Left lung (tissue), 14 donors: ENCODE measurements at places on chromosomes 4 and X. TPM values are rescaled to one million over a fixed set of nuclear protein-coding genes. Genes with fewer than 3 reads are reported as not detected.

DNA sequence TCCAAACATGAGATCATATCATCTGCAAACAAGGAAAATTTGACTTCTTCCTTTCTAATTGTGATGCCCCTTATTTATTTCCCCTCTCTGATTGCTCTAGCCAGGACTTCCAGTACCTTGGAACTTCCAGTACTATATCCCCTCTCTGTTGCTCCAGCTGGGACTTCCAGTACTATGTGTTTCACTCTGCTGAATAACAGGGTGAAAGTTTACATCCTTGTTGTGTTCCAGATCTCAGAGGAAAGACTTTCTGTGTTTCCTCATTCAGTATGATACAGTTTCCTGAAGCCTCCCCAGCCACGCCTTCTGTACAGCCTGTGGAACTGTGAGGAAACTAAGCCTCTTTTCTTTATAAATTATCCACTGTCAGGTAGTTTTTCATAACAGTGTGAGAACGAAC lies 381.3 kb upstream of the FAM47C start:
- H3K4me1 ChIP-seq, result no peaks in the 10 kb centered on the region
- H3K36me3 ChIP-seq, result no peaks in the 10 kb centered on the region
- DNase-seq, result no peak
- H3K27ac ChIP-seq, result no peak overlapping the region
- no peaks in the 10 kb centered on the region for H3K27me3 ChIP-seq

- H3K27ac ChIP-seq, result no peak overlapping the region
- no peak overlapping the region for H3K4me3 ChIP-seq
- H3K36me3 ChIP-seq, result no peaks in the 10 kb centered on the region
- no peaks in the 10 kb centered on the region for H3K27me3 ChIP-seq
Observed at GRCh38 chr4:114082348-114082747, 102.9 kb upstream of the ARSJ start.

LAMTOR3 gene
- 41.9 TPM for total RNA-seq

GRCh38 chrX:22033818-22034217 lies 1.7 kb downstream of the PHEX start:
- no peaks in the 10 kb centered on the region for H3K27me3 ChIP-seq
- no peaks in the 10 kb centered on the region for H3K36me3 ChIP-seq
- no peak overlapping the region for H3K27ac ChIP-seq
- H3K4me3 ChIP-seq, result no peak overlapping the region
- no peak for DNase-seq
- H3K4me1 ChIP-seq, result no peaks in the 10 kb centered on the region

GRCh38 chr4:94436512-94436911 lies 15.2 kb upstream of the PDLIM5 start:
- H3K27ac ChIP-seq, result no peak overlapping the region
- no peaks in the 10 kb centered on the region for H3K27me3 ChIP-seq
- DNase-seq, result no peak
- no peak overlapping the region for H3K4me3 ChIP-seq

EDNRA gene
- 41.8 TPM for total RNA-seq

DNA sequence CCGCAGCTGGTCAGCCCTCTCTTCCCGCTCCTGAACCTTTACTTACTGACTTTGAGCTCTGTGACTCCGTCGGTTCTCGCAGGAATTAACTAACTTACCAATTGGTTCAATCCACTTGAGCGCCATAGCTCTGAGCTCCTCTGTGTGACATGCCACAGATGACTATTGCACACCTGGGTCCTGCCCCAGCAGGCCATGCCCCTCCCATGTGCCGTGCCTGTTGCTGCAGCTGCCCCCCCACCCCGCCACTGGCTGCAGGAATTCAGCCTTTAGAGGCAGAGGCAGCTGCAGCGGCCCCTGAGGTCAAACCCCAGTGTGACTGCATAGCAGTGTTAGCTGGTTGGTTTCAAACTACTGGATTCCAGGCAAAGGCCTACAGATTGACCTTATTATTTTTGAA lies 70.6 kb downstream of the MTMR1 start:
- H3K4me3 ChIP-seq, result no peak overlapping the region
- H3K4me1 ChIP-seq, result no peaks in the 10 kb centered on the region
- no peak overlapping the region for H3K27ac ChIP-seq
- DNase-seq, result no peak

- no peaks in the 10 kb centered on the region for H3K27me3 ChIP-seq
- H3K4me3 ChIP-seq, result no peak overlapping the region
- H3K27ac ChIP-seq, result no peak overlapping the region
- H3K36me3 ChIP-seq, result peaks cover 5% of the 10 kb centered on the region
- DNase-seq, result no peak
- H3K4me1 ChIP-seq, result no peaks in the 10 kb centered on the region
Observed at GRCh38 chr4:174263445-174263736, 20.1 kb downstream of the FBXO8 start.

LNX1 gene
- total RNA-seq, result 2.5 TPM

IKBKG gene
- total RNA-seq, result 28.1 TPM

PARM1 gene
- 60.2 TPM for total RNA-seq

DNA sequence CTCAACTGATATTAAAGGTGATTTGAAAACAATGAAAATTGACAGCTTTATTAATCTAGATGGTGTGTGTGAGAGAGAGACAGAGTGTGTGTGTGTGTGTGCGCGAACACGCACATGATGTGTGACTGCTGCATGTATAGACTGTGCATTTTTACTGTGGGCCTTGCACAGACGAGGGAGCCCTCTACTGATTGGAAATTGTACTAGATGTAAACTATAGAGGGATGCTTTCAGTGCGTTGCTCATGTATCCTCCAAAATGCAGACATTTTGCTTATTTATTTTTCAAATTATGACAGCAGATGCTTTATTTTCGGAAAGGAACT lies 168.4 kb upstream of the GK2 start:
- no peak overlapping the region for H3K27ac ChIP-seq
- no peaks in the 10 kb centered on the region for H3K27me3 ChIP-seq
- no peaks in the 10 kb centered on the region for H3K4me1 ChIP-seq
- no peak overlapping the region for H3K4me3 ChIP-seq

- no peak overlapping the region for H3K27ac ChIP-seq
- no peak for DNase-seq
- no peaks in the 10 kb centered on the region for H3K27me3 ChIP-seq
- no peak overlapping the region for H3K4me3 ChIP-seq
- H3K36me3 ChIP-seq, result no peaks in the 10 kb centered on the region
Observed at GRCh38 chrX:118370921-118371624, 25.2 kb downstream of the WDR44 start.

DNA sequence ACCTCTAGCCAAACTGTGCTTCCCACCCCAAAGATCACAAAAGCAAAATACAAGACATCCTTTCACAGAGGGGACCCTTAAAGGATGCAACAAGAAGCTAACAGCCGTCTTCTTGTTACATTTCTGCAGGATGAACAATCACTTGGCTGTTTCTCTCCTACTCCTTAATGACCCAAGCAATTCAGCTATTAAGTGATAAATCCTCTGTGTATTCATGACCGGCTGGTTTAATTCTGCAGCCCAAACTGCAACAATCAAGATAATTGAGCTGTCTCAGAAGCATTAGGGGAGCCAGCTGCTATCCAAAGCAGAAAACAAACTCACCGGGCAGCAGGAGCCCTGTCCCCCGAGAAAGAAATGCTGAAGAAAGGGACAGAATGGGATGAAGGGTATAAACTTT lies 85.9 kb upstream of the ACSL4 start:
- H3K4me3 ChIP-seq, result no peak overlapping the region
- no peaks in the 10 kb centered on the region for H3K36me3 ChIP-seq
- H3K27me3 ChIP-seq, result no peaks in the 10 kb centered on the region
- no peaks in the 10 kb centered on the region for H3K4me1 ChIP-seq
- H3K27ac ChIP-seq, result no peak overlapping the region
- no peak for DNase-seq

DNA sequence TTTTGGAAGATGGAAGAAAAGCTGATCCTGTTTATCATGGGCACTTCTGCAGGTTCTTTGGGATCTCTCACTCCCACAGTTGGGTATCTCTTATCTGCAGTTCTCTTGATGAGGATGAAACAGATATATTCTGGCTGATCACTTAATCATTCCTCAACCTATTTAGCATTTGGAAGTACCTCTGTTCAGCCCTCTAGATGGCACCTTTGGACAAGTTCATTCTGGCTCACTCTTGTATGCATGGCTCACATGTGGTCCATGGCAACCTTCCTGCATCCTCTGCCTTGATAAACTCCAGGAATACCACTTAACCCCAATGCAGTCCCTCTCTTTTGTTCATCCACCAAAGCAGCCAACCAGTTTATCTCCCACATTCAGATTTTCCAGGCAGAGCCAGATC lies 74.2 kb downstream of the SMARCA5 start:
- H3K4me1 ChIP-seq, result no peaks in the 10 kb centered on the region
- H3K36me3 ChIP-seq, result no peaks in the 10 kb centered on the region
- no peak overlapping the region for H3K4me3 ChIP-seq
- H3K27me3 ChIP-seq, result no peaks in the 10 kb centered on the region
- no peak for DNase-seq
- no peak overlapping the region for H3K27ac ChIP-seq

DNA sequence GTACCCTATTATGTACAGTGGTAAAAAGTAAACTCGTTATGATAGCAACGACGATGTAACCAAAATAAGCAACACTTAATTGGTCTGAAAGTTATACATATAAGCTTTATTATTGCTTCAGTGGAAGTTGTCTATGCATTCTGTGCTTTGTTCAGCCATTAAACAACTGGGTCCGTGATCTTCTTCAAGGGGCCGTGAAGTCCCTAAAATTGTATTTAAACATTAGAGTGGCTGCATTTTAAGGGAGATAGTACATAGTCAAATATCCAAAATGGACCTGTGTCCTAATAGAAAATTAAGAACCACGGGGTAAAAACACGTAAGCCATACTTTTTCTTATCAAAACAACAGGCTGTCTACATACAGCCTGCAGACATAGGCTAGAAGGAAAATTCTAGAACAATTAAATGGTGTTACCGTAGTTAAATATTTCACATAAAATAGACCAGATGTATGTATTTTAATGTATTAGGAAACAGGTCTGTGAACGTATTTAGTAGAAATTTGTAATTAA lies 2.1 kb downstream of the GUCY1A1 start:
- H3K4me3 ChIP-seq, result peak overlapping the region; percentile 55
- H3K4me1 ChIP-seq, result peaks cover 3% of the 10 kb centered on the region
- H3K27ac ChIP-seq, result peak overlapping the region; percentile 85
- no peaks in the 10 kb centered on the region for H3K27me3 ChIP-seq
- H3K36me3 ChIP-seq, result no peaks in the 10 kb centered on the region
- DNase-seq, result no peak

TMPRSS11F gene
- not detected for total RNA-seq

DNA sequence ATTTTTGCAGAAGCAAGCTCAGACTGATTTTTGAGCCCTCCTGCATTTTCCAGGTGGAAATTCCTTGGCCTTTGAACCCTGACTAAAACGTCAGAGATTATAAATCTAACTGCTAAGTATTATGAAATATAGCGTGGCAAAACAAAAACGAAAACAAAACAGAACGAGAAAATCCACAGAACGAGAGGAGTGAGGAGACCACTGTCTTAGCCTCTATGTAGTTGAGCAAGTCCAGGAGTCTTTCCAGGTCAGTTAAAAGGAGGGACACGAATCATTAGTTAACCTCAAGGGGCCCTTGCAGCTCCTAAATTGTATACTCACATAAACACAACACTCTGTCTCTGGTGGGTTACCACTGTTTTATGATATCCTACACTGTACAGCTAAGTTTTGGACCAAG lies 80.2 kb downstream of the SYNPO2 start:
- H3K27me3 ChIP-seq, result no peaks in the 10 kb centered on the region
- no peak overlapping the region for H3K27ac ChIP-seq
- DNase-seq, result no peak
- H3K36me3 ChIP-seq, result no peaks in the 10 kb centered on the region
- H3K4me1 ChIP-seq, result peaks cover 18% of the 10 kb centered on the region

- H3K27me3 ChIP-seq, result no peaks in the 10 kb centered on the region
- H3K27ac ChIP-seq, result no peak overlapping the region
- H3K4me3 ChIP-seq, result no peak overlapping the region
Observed at GRCh38 chrX:44143061-44143602, 169.9 kb upstream of the NDP start.

DNA sequence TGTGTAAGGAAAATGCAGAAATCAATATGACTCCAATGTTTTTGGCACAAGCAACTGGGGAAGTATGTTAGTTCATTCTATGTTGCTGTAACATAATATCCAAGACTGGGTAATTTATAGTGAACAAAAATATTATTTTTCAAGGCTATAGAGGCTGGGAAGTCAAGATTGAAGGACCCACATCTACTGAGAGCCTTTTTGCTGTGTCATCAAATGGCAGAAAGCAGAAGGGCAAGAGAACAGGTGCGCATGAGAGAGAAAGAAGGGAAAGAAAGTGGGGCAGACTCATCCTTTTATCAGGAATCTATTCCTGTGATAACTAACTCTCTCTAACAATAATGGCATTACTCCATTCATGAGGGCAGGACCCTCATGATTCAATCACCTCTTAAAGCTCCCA lies 237.2 kb downstream of the FAT4 start:
- no peak overlapping the region for H3K4me3 ChIP-seq
- no peaks in the 10 kb centered on the region for H3K36me3 ChIP-seq
- H3K27me3 ChIP-seq, result no peaks in the 10 kb centered on the region
- DNase-seq, result no peak

DNA sequence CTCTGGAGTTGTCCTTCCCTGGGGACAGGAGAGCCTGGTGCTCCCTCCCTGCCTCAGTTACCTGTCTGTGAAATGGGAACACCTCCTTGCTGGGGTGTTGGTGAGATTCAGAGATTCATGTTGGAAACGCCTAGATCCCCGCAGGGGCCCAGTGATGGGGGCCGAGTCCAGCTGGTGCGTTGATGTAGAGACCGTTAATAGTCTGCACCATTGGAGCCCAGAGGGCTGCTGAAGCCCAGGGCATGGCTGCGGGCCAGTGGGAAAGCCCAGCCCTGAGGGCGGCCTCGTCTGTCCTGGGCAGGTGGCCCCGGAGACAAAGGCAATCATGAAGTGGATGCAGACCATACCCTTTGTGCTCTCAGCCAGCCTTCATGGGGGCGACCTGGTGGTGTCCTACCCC lies 14.4 kb downstream of the CPZ start:
- no peaks in the 10 kb centered on the region for H3K36me3 ChIP-seq
- no peak for DNase-seq
- H3K4me1 ChIP-seq, result no peaks in the 10 kb centered on the region
- H3K27me3 ChIP-seq, result peaks cover 41% of the 10 kb centered on the region
- H3K4me3 ChIP-seq, result no peak overlapping the region

CDX4 gene
- total RNA-seq, result not detected

GRCh38 chr4:12912896-12913418 lies 571.2 kb downstream of the RAB28 start:
- no peak overlapping the region for H3K27ac ChIP-seq
- no peaks in the 10 kb centered on the region for H3K4me1 ChIP-seq
- H3K4me3 ChIP-seq, result no peak overlapping the region
- DNase-seq, result no peak
- no peaks in the 10 kb centered on the region for H3K27me3 ChIP-seq

- H3K36me3 ChIP-seq, result no peaks in the 10 kb centered on the region
- DNase-seq, result no peak
- no peaks in the 10 kb centered on the region for H3K27me3 ChIP-seq
- H3K4me3 ChIP-seq, result no peak overlapping the region
Observed at GRCh38 chr4:19009881-19010280, 988.3 kb upstream of the LCORL start.

DNA sequence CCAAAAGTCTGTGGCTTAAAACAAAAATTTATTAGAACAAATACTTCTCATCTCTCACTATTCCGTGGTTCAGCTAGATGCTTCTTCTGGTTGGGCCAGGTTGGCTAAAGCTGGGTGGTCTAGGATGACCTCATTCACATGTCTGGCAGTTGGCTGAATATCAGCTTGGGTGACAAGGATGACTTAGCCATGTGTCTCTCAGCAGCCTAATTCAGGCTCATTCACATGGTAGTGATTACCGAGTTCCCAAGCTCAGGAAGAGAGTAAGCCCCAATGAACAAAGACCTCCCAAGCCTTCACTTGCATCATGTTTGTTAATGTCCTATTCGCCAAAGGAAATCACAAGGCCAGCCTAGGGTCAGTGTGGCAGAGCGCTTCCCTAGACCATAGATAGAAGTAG lies 119.4 kb downstream of the FANCB start:
- H3K27ac ChIP-seq, result no peak overlapping the region
- no peaks in the 10 kb centered on the region for H3K36me3 ChIP-seq
- no peak overlapping the region for H3K4me3 ChIP-seq
- no peaks in the 10 kb centered on the region for H3K4me1 ChIP-seq
- no peak for DNase-seq
